ENCODE measurements at places on chromosomes 2 and 18. TPM values are rescaled to one million over a fixed set of nuclear protein-coding genes. Genes with fewer than 3 reads are reported as not detected.
A peak's percentile ranks its signal among the peaks of the same experiment; 100 is the strongest.

DNA sequence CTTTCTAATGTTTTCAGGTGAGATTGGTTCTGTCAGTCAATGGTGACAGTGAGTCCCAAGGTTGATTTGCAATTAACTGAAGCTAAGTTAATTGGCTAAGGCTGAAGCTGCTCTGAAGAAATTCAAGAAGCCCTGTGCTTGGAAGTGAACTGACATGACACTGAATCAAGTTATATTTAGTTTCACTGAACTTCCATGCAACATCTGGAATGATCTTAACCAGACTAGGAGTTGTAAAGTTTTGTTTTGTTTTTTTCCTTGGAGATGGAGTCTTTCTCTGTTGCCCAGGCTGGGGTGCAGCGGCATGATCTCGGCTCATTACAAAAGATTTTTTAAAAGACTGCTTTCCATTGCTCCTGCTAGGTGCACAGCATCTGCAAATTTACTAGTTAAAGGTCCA is 11.4 kb downstream of the SERPINB5 start:
- DNase-seq, result no peak
- H3K4me3 ChIP-seq, result no peak overlapping the region
- H3K27me3 ChIP-seq, result no peaks in the 10 kb centered on the region
- no peaks in the 10 kb centered on the region for H3K36me3 ChIP-seq
- no peaks in the 10 kb centered on the region for H3K4me1 ChIP-seq
- H3K27ac ChIP-seq, result no peak overlapping the region

GRCh38 chr2:99726691-99727090 is 236.9 kb upstream of the REV1 start:
- H3K27me3 ChIP-seq, result no peaks in the 10 kb centered on the region
- H3K4me1 ChIP-seq, result no peaks in the 10 kb centered on the region
- no peak for DNase-seq
- H3K4me3 ChIP-seq, result no peak overlapping the region
- no peak overlapping the region for H3K27ac ChIP-seq
- no peaks in the 10 kb centered on the region for H3K36me3 ChIP-seq

DNA sequence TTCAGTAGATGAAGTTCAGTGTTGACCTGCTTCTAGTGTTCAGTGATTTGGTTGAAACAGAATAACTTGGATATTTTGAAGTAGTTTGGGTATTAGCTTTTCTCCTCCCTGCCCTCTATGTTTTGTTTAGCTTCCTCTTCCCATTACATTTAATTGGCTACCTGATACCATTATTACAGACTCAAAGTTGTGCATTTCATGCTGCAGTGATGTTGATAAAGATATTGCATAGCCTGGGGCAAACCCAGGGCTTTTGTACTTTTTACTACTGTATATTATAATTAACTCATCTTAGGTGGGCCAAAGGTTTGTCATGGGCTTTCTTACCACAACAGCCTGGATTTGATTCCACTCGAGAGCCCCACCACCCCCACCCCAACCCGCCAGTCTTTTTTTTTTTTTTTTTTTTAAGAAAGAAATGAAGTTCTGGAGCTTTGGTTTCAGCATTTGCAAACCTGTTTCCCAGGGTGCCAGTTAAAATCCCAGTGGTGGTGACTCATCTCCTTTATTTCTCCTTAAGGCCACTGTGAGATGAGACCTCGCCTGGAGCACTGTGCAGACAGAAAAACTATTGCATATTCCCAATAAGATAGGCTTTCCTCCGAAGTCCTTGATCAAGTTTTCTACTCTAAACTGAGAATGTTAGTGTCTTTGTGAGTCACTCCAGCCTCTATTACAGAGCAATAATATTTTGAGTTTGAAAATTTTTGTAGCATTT is 393.7 kb upstream of the FANCL start:
- no peak overlapping the region for H3K27ac ChIP-seq
- H3K27me3 ChIP-seq, result no peaks in the 10 kb centered on the region
- DNase-seq, result no peak
- H3K36me3 ChIP-seq, result no peaks in the 10 kb centered on the region

GRCh38 chr2:11074246-11074820 is 80.9 kb upstream of the SLC66A3 start:
- no peaks in the 10 kb centered on the region for H3K4me1 ChIP-seq
- H3K4me3 ChIP-seq, result no peak overlapping the region
- H3K36me3 ChIP-seq, result no peaks in the 10 kb centered on the region
- no peak for DNase-seq
- H3K27me3 ChIP-seq, result no peaks in the 10 kb centered on the region

- no peak overlapping the region for H3K4me3 ChIP-seq
- H3K27me3 ChIP-seq, result no peaks in the 10 kb centered on the region
Observed at GRCh38 chr18:8386669-8387380, 222.4 kb upstream of the RAB12 start.

GRCh38 chr2:134301099-134301927 is 47.4 kb downstream of the MGAT5 start:
- H3K27me3 ChIP-seq, result no peaks in the 10 kb centered on the region
- peak overlapping the region; percentile 37 for H3K27ac ChIP-seq
- DNase-seq, result no peak
- H3K36me3 ChIP-seq, result no peaks in the 10 kb centered on the region
- no peaks in the 10 kb centered on the region for H3K4me1 ChIP-seq

GRCh38 chr18:26416652-26417150 is 131.7 kb downstream of the KCTD1 start:
- H3K4me1 ChIP-seq, result no peaks in the 10 kb centered on the region
- no peak overlapping the region for H3K27ac ChIP-seq
- H3K4me3 ChIP-seq, result no peak overlapping the region

- H3K4me1 ChIP-seq, result peaks cover 11% of the 10 kb centered on the region
- DNase-seq, result no peak
- H3K36me3 ChIP-seq, result no peaks in the 10 kb centered on the region
- H3K27ac ChIP-seq, result no peak overlapping the region
- no peak overlapping the region for H3K4me3 ChIP-seq
- no peaks in the 10 kb centered on the region for H3K27me3 ChIP-seq
Observed at GRCh38 chr18:10241579-10241978, 212.9 kb upstream of the APCDD1 start.

- H3K36me3 ChIP-seq, result no peaks in the 10 kb centered on the region
- H3K27me3 ChIP-seq, result no peaks in the 10 kb centered on the region
- H3K4me1 ChIP-seq, result peaks cover 6% of the 10 kb centered on the region
- no peak for DNase-seq
- no peak overlapping the region for H3K27ac ChIP-seq
Observed at GRCh38 chr18:7855028-7855427, 287.9 kb downstream of the PTPRM start.

GRCh38 chr2:148965623-148966437 is 72.7 kb upstream of the LYPD6B start:
- no peaks in the 10 kb centered on the region for H3K27me3 ChIP-seq
- no peaks in the 10 kb centered on the region for H3K36me3 ChIP-seq
- no peak overlapping the region for H3K4me3 ChIP-seq
- H3K4me1 ChIP-seq, result no peaks in the 10 kb centered on the region
- no peak for DNase-seq

- peaks cover 9% of the 10 kb centered on the region for H3K4me1 ChIP-seq
- peak overlapping the region; percentile 87 for H3K27ac ChIP-seq
- H3K36me3 ChIP-seq, result peaks cover 51% of the 10 kb centered on the region
- H3K4me3 ChIP-seq, result peak overlapping the region; percentile 84
- H3K27me3 ChIP-seq, result no peaks in the 10 kb centered on the region
- no peak for DNase-seq
Observed at GRCh38 chr2:27370816-27371620, 602 bp downstream of the SNX17 start.

- DNase-seq, result no peak
- H3K27ac ChIP-seq, result no peak overlapping the region
- no peaks in the 10 kb centered on the region for H3K36me3 ChIP-seq
- H3K4me1 ChIP-seq, result no peaks in the 10 kb centered on the region
- H3K27me3 ChIP-seq, result no peaks in the 10 kb centered on the region
Observed at GRCh38 chr2:30201990-30202389, 29.3 kb upstream of the LBH start.

DNA sequence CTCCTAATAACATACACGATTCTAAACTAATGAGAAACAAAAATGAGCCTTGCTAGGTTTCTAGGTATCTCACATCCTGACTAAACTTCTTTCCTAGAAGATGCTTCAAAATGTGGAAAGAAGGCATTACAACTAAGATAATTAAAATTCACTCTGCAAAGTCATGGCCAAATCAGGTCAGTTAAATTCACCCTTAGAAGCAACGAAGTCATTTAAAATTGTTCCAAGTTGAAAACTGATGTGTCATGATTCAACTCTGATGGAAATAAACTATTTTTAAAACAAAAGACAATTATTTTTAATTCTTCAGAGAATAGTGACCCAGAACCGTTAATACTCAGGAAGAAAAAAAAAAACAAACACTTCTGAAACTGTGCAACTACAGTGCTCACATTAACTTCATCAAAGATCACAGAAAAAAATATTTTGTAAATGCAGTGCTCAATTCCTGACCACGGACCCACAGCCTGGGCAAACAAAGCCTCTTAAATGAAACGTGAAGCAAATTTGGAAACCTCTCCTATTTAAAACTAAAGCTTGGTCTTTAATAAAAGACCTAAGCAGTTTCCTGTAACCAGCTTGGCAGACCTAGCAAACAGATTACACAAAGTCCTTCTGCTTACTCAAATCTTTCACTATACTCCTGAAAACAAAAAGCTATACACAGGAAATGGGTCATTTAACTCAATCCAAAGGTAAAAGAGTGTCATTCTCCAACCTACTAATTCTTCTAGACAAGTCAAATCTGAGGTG is 39.0 kb downstream of the CHN1 start:
- no peak overlapping the region for H3K27ac ChIP-seq
- H3K4me1 ChIP-seq, result peaks cover 3% of the 10 kb centered on the region
- no peaks in the 10 kb centered on the region for H3K36me3 ChIP-seq
- no peaks in the 10 kb centered on the region for H3K27me3 ChIP-seq

DNA sequence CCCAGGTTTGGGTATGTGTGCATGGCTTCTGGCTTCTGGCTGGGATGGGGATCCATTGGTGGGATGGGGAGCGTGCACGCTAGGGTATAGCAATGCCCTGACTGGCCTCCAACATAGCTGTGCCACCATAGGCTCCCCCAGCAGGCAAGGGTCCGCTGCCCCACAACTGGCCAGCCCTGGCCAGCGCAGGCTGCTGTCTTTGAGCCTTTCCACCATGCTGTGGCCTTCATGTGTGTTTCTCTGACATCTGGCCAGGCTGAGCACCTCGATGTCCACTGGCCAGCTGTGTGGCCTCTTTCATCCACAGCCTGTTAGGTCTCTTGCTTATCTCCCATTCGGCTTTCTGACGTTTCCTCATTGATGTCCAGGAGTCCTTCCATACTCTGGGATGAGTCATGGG is 231.3 kb downstream of the NDUFA10 start:
- no peaks in the 10 kb centered on the region for H3K4me1 ChIP-seq
- H3K36me3 ChIP-seq, result no peaks in the 10 kb centered on the region
- no peak overlapping the region for H3K27ac ChIP-seq
- no peaks in the 10 kb centered on the region for H3K27me3 ChIP-seq
- no peak overlapping the region for H3K4me3 ChIP-seq

GRCh38 chr2:79935046-79935732 is 369.4 kb downstream of the LRRTM1 start:
- H3K4me3 ChIP-seq, result no peak overlapping the region
- no peak for DNase-seq
- H3K27ac ChIP-seq, result no peak overlapping the region
- no peaks in the 10 kb centered on the region for H3K36me3 ChIP-seq

- H3K27ac ChIP-seq, result no peak overlapping the region
- no peaks in the 10 kb centered on the region for H3K27me3 ChIP-seq
- no peaks in the 10 kb centered on the region for H3K4me1 ChIP-seq
- no peak overlapping the region for H3K4me3 ChIP-seq
Observed at GRCh38 chr2:240509667-240510512, 47.9 kb downstream of the ANKMY1 start.

DNA sequence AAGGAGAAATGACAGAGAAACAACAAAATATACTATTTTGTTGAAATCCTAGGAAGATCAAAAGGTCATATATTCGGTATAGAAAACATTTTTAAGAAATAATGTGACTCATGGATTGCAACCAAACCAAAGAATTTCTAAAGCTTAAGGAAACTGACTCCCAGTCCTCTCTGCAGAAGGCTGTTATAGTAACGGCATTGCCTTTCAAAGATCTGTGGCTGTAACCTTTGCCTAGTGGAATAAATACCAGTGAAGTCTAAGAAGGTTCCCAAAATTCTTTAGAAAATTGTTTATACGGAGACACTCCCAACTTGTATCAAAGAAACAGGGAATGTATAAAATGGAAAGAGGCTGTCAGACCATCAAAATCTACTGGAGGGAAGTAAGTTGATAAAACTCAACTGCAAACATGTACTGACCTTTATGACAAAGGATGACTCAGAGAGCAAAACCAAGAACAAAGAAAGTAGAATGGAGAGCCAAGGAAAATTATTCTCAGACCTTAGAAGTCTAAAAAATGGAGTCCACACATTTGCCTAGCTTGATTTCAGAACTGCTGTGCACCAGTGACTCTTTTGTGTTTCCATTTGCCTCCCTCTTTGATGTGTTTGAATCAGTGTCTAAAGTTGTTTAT is 48.6 kb upstream of the FSIP2 start:
- no peak overlapping the region for H3K4me3 ChIP-seq
- H3K27ac ChIP-seq, result no peak overlapping the region
- no peaks in the 10 kb centered on the region for H3K4me1 ChIP-seq
- H3K27me3 ChIP-seq, result no peaks in the 10 kb centered on the region
- no peaks in the 10 kb centered on the region for H3K36me3 ChIP-seq
- no peak for DNase-seq

DNA sequence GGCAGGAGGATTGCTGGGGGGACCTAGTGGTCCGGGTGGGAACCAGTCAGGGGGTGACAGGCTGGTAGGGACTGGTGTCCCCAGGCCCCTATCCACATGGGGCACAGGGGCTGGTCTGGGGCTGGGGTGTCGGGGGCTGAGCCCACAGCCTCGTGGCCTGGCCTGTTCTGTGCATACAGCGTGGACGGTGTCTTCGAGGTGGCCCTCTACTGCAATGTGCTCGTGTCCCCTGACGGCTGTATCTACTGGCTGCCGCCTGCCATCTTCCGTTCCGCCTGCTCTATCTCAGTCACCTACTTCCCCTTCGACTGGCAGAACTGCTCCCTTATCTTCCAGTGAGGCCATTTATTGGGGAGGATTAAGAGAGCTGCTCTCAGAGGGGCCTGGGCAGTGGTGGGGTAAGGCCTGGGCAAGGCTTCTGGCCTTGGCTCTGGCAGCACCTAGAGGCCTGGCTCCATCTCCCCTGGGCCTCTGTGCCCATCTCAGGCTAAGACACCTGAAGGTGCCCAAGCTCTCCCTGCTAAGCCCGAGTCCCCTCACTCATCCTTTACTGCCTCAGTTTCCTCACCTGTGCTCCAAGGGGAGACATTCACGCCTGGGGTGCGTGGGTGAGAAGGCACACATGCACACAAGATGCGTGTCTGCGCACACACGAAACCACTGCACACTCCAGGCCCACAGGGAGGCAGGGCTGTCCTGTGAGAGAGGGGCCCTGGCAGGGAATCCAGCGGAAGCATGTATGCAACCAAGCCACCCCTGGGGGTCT is 1.9 kb downstream of the CHRNG start:
- no peak for DNase-seq
- no peaks in the 10 kb centered on the region for H3K4me1 ChIP-seq
- no peaks in the 10 kb centered on the region for H3K36me3 ChIP-seq
- no peaks in the 10 kb centered on the region for H3K27me3 ChIP-seq

- no peak overlapping the region for H3K4me3 ChIP-seq
- H3K27ac ChIP-seq, result no peak overlapping the region
- H3K36me3 ChIP-seq, result no peaks in the 10 kb centered on the region
- no peaks in the 10 kb centered on the region for H3K27me3 ChIP-seq
- no peaks in the 10 kb centered on the region for H3K4me1 ChIP-seq
Observed at GRCh38 chr2:31353179-31353578, 61.4 kb downstream of the XDH start.

Gene IL1B
- not detected for total RNA-seq

Gene GPR45
- total RNA-seq, result not detected

Gene SLC11A1
- total RNA-seq, result 16.4 TPM

Gene DSC2
- 4.4 TPM for total RNA-seq

Gene RFX8
- total RNA-seq, result not detected

Gene AQP12B
- not detected for total RNA-seq

Gene PLGLB2
- not detected for total RNA-seq

Gene GPAT2
- 9.4 TPM for total RNA-seq
